Fibroblast of lung (primary cell): ENCODE measurements at places on chromosomes 5 and 9. TPM values are rescaled to one million over a fixed set of nuclear protein-coding genes. Genes with fewer than 3 reads are reported as not detected.

Gene NUDCD2
- total RNA-seq: 6.4 and 7.4 TPM in 2 replicates

DNA sequence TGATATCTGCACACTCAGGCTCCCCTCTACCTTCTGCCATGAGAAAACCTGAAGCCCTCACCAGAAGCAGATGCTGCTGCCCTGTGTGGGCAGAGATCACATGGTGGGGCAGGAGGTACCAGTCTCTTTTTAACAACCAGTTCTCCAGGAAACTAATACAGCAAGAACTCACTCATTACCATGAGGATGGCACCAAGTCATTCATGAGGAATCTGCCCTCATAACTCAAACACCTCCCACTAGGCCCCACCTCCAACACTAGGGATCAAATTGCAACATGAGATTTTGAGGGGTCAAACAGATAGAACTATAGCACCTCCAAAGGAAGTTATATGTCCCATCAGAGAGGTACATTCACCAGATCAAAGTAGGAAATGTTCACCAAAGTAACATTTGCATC, 136.3 kb upstream of the SHB start:
- DNase-seq: no peak

DNA sequence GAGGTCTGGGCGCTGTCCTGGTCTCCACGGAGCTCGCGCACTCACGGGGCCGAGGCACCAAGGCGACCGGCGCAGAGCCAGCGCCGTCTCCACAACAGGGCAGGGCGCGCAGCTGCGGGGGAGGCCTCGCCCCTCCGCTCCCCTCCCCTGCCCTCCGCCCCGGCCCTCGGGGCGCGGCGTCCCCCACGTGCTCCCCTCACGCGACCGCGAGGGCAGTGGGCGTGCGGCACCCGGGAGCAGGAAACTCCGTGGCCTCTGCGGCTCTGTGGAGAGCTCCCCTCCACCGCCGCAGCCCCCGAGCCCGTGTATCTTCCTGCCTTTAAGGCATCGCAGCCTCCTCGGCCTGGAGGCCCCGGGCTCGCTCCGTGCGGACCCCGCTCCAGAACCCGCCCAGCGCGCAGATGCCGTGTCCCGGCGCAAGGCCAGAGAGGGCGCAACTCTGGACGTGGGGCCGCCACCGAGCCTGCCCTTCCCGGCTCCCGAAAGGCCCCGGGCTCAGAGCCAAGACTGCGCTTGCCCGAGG, 708 bp upstream of the TUBB4B start:
- DNase-seq: peak; percentile 67

- peak; percentile 80 for DNase-seq
These were observed 10.4 kb downstream of the AMACR start for GRCh38 chr5:33997331-33997983.

DNA sequence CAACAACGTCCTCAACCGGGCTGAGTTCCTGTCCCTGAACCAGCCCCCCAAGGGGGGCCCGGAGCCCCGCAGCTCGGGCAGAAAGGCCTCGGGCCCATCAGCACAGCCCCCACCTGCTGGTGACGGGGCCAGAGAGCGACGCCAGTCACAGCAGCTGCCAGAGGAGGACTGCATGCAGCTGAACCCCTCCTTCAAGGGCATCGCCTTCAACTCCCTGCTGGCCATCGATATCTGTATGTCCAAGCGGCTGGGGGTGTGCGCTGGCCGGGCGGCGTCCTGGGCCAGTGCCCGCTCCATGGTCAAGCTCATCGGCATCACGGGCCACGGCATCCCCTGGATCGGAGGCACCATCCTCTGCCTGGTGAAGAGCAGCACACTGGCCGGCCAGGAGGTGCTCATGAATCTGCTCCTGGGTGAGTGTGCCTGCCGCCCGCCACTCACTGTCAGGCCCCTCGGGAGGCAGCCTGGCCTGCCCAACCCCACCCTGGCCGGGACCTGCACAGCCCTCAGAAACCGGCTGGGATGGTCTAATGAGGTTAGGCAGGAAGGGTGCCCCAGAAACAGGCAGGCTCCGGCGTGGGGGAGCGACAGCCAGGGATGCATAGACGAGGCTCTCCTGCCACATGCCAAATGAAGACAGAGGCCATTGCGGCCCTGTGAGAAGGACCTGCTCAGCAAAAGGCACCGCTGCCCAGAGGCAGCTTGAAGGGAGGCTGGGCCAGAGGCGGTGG, 678 bp downstream of the PLPP7 start:
- DNase-seq: no peak
